ENCODE measurements at places on chromosomes 3 and 15. TPM values are rescaled to one million over a fixed set of nuclear protein-coding genes. Genes with fewer than 3 reads are reported as not detected.

Gene RBPMS2
- not detected for total RNA-seq

Gene CTXN2
- not detected for total RNA-seq

Gene FSTL1
- total RNA-seq, result 1.7 TPM

Gene DPPA2
- not detected for total RNA-seq

Gene B3GNT5
- 11.3 TPM for total RNA-seq

Gene C2CD4A
- total RNA-seq, result 0.20 TPM

Gene CDHR4
- not detected for total RNA-seq

Gene SCAANT1
- not detected for total RNA-seq

Gene PLSCR2
- total RNA-seq, result not detected
